T-cell (primary cell): ENCODE measurements at places on chromosomes 1 and 21.
A peak's percentile ranks its signal among the peaks of the same experiment; 100 is the strongest.

GRCh38 chr21:41817877-41818855 lies 51.3 kb upstream of the RIPK4 start:
- DNase-seq = no peak

GRCh38 chr1:84758968-84759491 lies 68.8 kb upstream of the SSX2IP start:
- no peak for DNase-seq

- no peak for DNase-seq
Measured at GRCh38 chr1:21317035-21317689, 26.9 kb upstream of the ECE1 start.

GRCh38 chr1:217495249-217495648 lies 135.6 kb downstream of the GPATCH2 start:
- DNase-seq = no peak

DNA sequence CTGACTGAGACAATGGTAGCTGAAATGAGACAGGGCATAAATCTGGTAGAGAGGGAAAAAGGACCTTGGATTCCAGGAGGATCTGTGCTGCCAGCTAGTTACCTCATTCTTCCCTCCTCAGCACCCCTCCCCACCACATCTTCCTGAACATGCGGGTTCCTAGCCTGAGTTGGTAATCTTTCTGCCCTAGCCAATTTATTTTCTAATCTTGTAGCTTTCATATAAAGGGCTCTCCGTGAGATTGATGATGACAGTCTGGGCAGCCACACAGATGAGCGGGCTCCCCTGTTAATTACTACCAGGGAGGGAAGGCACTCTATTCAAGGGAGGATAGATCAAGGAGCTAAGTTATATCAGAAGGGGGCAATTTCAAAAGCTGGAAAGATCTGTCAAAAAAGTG lies 20.2 kb downstream of the ARHGEF11 start:
- no peak for DNase-seq

DNA sequence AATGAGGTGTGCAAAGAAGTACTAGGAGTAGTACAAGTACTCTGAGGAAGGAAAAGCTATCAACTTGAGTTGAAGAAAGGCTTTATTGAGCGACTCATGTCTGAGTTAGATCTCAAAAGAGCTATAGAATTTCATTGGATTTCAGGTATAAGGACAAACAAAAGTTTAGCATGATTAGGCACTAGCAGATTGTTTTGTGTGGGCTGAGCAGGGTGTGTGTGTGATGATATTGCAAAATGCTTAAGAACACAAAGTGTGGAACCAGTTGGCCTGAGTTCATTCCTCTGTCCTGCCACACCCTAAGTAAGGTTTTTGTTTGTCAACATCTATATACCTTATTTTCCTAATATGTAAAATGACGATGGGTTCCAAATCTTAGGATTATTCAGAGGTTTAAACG lies 158.9 kb downstream of the KCNK2 start:
- DNase-seq = no peak

DNA sequence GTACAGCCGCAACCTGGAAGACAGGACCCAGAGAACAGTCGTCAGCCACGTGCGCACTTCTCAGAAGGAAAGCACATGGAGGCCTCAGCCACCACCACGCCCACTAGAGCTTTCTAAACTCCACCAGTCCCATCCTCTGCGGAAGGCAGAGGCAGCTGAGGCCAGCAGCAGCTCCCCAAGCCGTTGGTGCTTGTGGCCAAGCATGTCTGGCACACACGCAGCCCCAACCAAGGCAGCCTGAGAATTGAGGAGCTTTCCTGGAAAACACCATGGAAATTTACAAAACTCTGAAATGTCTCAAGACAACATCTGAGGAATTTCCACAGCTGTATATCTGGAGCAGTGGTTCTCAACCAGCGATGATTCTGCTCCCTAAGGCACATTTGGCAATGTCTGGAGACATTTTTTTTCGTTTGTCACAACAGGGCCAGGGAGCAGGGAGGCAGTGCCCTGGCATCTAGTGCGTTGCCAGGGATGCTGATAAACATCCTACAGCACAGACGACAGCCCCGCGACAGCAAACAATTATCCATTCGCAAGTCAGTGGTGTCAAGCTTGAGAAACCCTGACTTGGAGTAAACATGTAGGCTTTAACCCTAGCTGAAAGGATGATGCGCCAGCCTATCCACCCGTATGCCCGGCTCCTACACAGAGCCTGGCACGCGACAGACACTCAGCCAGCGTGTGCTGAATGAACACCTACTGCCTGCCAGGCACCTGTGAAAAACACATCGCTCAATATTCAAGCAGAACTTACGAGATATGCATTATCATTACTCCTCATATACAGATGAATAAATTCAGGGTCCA lies 24.7 kb downstream of the NPHP4 start:
- no peak for DNase-seq

GRCh38 chr1:29896791-29897714 lies 660.7 kb downstream of the PTPRU start:
- no peak for DNase-seq

- no peak for DNase-seq
Measured at GRCh38 chr1:214354440-214355148, 73.6 kb downstream of the SMYD2 start.

- no peak for DNase-seq
Measured at GRCh38 chr1:167105271-167106118, 11.6 kb downstream of the STYXL2 start.

DNA sequence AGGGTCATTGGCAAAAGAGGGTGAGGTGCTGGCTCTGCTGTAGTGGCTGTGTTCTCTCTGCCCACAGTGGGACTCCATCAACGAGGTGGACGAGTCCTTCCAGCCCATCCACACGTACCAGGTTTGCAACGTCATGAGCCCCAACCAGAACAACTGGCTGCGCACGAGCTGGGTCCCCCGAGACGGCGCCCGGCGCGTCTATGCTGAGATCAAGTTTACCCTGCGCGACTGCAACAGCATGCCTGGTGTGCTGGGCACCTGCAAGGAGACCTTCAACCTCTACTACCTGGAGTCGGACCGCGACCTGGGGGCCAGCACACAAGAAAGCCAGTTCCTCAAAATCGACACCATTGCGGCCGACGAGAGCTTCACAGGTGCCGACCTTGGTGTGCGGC lies 12.9 kb downstream of the EPHA8 start:
- DNase-seq = no peak

- DNase-seq = no peak
Measured at GRCh38 chr1:223524930-223525451, 131.8 kb downstream of the CCDC185 start.

DNA sequence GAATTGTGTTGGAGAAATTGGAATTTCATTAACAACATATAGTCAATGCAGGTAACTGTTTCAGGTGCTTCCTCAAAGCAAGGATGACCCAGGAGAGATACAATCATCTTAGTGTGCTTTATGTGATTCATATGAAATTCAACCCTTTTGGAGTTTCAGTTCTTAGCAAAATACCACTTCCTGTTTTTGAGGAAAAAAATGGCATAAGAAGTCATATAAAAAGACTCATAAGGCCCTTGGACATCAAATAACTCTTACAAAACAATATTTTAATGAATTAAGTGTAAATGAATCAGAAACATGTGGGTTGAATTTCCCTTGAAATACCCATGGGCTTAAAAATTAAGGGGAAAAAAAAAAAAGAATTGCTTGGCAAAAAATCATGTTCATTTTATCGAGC lies 926.6 kb downstream of the LTN1 start:
- DNase-seq = no peak

DNA sequence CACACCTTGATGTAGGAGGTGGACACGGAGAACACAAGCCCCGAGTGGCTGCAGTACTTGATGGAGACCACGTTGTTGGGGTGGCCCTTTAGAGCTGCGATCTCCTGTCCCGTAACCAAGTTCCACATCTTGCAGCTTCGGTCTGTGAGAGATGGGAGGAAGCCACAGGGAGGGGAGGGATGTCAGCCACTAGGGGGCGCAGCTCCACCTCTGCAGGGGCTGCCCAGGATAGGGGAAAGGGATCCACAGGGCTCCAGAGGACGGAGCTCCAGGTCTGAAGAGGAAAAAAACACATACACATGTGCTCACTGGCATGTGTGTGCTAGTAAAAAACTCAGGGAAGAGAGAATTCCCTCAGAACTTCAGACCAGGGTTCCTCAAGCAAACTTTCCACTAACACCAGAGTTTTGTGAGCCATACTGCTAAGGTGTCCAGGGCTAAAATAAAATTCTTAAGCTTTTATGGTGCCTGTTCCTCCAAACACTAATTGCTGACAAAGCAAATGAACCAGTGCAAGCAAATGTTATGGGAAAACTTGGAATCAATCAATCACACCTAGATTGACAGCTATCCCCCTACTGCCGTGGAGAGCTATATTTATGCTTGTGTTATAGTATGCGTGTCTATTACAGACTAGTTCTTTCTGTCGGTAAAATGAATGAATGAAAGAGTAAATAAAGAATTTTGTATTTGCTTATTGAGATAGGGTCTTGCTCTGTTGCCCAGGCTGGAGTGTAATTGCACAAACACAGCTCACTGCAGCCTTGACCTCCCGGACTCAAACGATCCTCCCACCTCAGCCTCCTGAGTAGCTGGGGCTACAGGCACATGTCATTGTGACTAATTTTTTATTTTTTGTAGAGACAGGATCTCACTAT lies 43.7 kb downstream of the KIF21B start:
- DNase-seq = peak; percentile 35

GRCh38 chr1:198291036-198291435 lies 134.2 kb downstream of the NEK7 start:
- no peak for DNase-seq

DNA sequence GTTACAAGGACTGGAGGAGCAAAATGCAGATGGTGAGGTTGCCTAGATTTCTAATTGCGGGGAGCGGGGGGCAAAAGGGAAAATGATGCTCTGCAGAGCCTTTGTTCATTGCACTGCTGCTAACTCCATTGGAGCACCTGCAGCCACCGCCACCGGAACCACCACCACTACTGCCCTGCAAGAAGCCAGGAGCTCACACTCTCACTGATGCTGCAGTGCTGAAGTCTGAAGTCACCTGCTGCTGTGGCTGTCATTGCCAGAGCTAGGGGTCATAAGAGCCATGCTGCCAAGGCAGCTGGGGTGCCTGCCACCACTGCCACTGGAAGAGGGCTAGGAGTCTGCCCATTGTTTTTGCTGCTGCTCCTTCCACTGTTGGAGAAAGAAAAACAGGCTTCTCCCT lies 7.3 kb upstream of the HPCAL4 start:
- no peak for DNase-seq

- DNase-seq = no peak
Measured at GRCh38 chr1:6672558-6672957, 29.1 kb downstream of the DNAJC11 start.

- DNase-seq = no peak
Measured at GRCh38 chr1:228387321-228387720, 19.3 kb downstream of the TRIM11 start.
